ENCODE measurements at places on chromosomes 11 and 22. TPM values are rescaled to one million over a fixed set of nuclear protein-coding genes. Genes with fewer than 3 reads are reported as not detected.
A peak's percentile ranks its signal among the peaks of the same experiment; 100 is the strongest.

- no peak for DNase-seq
- no peaks in the 10 kb centered on the region for H3K36me3 ChIP-seq
- H3K27ac ChIP-seq = peak overlapping the region; percentile 54
Observed at GRCh38 chr11:75851203-75851602, 36.2 kb downstream of the UVRAG start.

- peak overlapping the region; percentile 88 for H3K27ac ChIP-seq
- no peaks in the 10 kb centered on the region for H3K27me3 ChIP-seq
- H3K4me3 ChIP-seq = no peak overlapping the region
- H3K4me1 ChIP-seq = peaks cover 39% of the 10 kb centered on the region
- no peak for DNase-seq
Observed at GRCh38 chr11:86919557-86920210, 35.5 kb downstream of the FZD4 start.

DNA sequence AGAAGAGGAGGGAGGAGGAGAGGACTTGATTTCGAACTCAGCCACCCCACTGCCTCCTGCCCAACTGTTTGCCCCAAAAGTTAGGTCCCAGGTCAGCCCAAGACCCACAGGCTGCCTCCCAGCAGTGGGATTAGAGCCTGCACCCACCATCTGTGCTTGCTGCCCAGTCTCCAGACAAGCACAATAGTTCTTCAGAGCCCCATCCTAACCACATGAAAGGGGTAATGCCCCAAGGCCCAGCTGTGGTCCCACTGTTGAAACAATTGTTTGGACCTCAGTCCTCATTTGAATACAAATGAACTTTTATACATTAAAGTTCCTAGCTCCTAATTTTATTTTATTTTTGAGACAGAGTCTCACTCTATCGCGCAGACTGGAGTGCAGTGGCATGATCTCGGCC, 5.4 kb upstream of the VPS51 start:
- peaks cover 6% of the 10 kb centered on the region for H3K4me1 ChIP-seq
- H3K27me3 ChIP-seq = no peaks in the 10 kb centered on the region
- no peak overlapping the region for H3K4me3 ChIP-seq
- peaks cover 15% of the 10 kb centered on the region for H3K36me3 ChIP-seq

H19 gene
- total RNA-seq = 85.4 TPM

PHETA2 gene
- 23.7 TPM for total RNA-seq
